ENCODE measurements at places on chromosomes 1 and 21. TPM values are rescaled to one million over a fixed set of nuclear protein-coding genes. Genes with fewer than 3 reads are reported as not detected.

DNA sequence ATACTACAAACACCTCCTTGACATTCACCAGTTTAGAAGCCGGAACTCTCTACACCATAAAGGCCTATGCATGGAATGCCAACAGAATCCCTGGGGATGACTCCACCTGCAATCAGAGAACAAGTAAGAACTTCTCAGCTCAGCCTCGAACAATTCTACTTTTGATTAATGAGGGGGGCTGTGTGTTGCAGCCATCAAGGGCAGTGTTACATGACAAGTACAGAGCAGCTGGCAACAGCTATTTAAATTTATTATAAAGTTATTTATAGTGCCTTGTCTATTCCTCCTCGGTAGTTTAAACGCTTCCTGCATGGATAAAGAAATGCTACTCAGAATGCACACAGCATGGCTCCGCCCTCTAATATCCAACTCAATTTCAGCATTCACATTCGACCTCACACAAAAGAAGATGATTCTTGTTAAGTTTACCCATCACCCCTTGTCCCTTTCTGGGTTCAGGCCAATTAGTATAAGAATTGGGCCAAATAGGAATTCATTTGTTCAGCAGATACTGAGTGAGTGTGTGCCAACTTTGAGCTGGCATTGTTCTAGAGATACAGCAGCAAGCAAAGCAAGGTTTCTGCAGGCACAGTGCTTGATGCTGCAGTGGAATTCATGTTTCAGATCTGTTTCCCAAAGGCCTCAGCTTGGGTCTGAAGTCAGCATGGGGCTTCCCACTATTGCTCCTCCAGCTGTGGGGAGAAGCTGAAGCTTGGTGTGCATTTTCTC, 6.4 kb downstream of the FNDC7 start:
- no peaks in the 10 kb centered on the region for H3K36me3 ChIP-seq

GRCh38 chr21:46094401-46095082, 3.4 kb upstream of the COL6A2 start:
- DNase-seq: no peak
- no peak overlapping the region for H3K4me3 ChIP-seq
- peaks cover 10% of the 10 kb centered on the region for H3K4me1 ChIP-seq

DNA sequence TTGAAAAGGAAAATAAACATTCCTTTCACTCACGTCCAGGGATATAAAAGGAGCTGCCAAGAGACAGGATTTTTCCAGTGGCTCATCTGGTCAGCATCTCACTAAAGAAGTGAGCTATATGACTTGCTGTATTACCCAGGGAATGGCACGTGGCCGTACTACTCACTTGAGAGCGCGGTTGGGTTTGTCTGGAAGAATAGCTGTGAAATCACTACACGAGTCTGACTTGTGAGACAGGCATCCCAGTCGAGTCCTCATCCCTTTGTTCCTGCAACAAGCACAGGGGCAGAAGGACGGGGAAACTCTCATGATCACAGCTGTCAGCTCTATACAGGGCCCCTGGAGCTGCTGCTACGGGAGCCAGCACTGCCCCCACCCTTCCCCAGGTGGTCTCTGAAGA, 17.7 kb downstream of the RGS8 start:
- no peak overlapping the region for H3K4me3 ChIP-seq
- peaks cover 6% of the 10 kb centered on the region for H3K4me1 ChIP-seq
- no peak for DNase-seq
- H3K27ac ChIP-seq: no peak overlapping the region
- peaks cover 26% of the 10 kb centered on the region for H3K27me3 ChIP-seq

The LCE3E gene
- total RNA-seq: not detected

Measured in T-helper 17 cell (primary cell).